ENCODE measurements at places on chromosomes 1 and 21. TPM values are rescaled to one million over a fixed set of nuclear protein-coding genes. Genes with fewer than 3 reads are reported as not detected.
A peak's percentile ranks its signal among the peaks of the same experiment; 100 is the strongest.

GRCh38 chr1:151620286-151620685 lies 8.4 kb downstream of the SNX27 start:
- ATAC-seq, result no peak

GRCh38 chr21:25094695-25095094 lies 512.6 kb downstream of the MRPL39 start:
- ATAC-seq, result no peak

DNA sequence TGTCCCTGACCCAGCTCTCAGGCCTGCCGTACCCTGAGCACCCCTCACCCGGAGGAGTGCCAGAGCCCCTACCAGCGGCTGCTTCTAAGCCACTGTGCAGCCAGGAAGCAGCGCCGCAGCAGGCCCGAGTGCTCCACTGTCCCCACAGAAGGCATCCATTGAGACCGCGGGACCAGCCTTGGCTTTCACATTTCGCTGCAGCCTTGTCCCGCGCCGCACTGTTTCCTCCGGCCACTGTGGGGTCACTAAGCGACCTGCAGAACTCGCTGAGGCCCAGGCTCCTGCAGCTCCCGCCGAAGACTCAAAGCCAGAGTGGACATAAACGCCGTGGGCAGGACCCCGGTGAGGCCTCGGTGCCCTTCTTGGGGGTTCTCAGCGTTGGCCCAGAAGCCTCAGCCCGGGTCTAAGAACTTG lies 3.0 kb downstream of the ALX3 start:
- no peak for ATAC-seq

GRCh38 chr1:231626951-231627614 lies 493 bp downstream of the DISC1 start:
- ATAC-seq, result peak; percentile 55

DNA sequence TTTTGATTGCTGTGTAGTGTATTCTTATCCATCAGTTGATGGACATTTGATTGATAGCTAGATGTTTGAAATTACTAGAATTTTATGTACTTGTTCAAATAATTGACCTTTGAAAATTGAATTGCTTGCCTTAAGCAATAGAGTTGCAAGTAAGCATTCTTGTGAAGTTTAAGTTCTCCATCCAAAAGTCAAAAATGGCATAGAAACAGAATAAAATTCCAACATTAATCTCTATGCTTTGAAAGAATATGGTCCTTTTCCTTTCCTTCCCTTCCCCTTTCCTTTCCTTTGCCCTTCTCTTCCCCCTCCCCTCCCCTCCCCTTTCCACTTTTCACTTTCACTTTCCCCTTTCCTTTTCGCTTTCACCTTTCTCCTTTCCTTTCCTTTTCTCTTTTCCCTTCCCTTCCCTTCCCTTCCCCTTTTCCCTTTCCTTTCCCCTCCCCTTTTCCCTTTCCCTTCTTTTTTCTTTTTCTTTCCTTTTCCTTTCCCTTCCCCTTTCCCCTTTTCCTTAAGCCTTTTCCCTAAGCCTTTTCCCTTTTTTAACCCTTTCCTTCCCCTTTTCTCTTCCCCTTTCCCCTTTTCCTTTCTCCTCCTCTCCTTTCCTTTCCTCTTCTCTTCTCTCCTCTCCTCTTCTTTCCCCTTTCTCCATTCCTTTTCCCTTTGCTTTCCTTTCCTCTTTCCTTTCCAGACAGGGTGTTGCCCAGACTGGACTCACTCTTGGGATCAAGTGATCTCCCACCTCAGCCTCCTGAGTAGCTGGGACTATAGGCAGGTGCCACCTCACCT lies 67.4 kb downstream of the SASS6 start:
- ATAC-seq, result no peak

DNA sequence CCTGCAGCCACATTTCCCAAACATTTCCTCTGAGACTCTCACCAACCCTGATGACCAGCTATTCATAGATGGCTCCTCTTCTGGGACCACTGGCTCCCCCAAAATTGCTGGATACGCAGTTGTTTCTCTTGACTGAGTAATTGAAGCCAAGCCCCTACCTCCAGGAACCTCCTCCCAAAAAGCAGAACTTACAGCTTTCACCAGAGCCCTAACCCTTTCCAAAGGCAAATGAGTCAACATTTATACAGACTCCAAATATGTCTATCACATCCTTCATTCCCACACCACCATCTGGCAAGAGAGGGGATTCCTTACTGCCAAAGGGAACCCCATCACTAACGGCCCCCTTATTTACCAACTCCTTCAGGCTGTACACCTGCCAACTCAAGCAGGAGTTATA lies 20.3 kb upstream of the CA6 start:
- no peak for ATAC-seq

- no peak for ATAC-seq
These were observed 17.1 kb upstream of the PRRC2C start for GRCh38 chr1:171468120-171468750.

DNA sequence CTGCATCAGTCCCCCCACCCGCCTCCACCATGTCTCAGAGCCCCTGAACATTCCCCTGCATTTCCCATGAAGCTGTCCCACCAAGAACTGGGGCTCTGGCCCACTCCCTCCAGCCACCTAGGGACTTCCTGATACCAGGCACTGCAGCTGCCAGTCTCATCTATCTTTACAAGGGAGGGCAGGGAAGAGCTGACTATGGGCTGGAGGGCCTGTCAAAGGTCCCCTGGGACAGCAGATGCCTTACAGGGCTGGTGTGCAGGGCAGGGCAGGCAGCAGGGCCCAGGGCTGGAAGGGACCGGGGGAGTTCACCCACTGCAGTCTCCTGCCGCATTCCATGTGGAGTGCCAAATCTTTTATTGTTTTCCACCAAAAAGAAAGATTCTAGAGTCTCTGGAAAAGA lies 17.6 kb downstream of the SHISA4 start:
- peak; percentile 39 for ATAC-seq

DNA sequence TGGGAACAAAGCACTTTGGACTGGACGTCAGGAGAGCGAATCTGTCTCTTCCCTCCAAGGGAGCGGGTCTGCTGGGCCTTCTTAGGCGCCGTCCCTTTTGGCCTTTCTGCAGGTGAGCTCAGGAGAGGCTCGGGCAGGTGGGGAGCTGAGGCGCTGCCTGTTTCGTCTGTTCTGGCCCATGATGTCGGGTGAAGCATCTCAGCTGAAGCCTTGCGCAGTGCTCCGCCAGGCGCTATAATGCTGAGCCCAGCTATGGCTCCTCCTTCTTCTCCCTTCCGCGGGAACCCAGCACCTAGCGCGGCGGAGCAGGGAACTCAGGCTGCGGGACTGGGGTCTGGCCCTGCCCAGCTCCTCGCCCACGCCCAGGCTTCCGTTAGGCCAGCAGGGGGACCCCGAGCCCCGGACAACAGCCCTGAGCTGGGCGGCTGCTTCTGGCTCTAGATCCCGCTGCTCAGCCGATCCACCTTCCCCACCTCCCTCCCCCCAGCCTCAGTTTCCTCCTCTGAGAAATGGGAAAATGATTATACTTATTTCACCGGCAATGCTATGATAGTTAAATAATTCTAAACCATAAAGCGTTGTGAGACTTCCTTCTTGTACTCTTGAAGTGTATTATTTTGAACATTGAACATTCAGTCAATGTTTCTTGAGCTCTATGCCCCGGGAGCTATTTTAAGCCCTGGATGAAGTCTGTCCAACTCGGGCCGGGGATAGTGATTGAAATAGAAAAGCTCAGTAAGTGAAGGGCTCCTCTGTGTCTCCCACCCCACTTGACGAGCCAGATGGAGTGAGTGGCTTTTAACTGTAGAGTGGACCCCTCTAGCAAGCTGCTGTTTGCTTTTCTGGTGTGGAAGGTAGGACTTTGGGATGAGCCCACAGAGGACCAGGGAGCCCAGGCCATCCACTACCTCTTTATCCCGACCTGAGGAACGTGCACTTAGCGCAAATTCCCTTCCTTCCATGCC lies 9.6 kb upstream of the ADORA1 start:
- ATAC-seq, result peak; percentile 99

DNA sequence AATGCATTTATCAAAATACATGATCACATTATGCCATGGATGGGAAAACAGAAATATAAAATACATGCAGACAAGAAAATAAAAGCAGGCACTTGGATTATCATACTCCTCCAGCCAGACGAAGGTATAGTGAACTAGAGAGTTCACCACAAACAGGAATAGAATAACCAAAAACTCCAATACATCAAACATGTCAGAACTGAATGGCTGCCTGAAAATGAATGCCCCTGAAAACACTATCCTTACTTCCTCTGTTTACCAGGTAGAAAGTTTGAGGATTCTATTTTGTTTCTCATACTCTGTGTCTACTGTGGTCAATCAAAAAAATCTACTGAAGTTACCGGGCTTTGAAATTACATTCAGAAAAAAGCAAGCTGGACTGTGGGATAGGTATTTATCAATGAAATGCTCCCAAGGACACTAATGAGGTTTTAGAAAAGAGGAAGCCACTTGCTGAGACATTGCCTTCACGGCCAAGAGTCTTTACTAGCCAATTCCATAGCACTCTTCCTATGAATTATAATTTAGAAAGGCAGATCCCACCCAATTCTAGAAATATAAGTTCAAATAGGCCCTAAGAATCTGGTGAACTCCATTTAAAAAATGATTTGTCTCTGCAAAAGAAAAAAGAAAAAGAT lies 197.7 kb downstream of the SMYD3 start:
- ATAC-seq, result no peak

DNA sequence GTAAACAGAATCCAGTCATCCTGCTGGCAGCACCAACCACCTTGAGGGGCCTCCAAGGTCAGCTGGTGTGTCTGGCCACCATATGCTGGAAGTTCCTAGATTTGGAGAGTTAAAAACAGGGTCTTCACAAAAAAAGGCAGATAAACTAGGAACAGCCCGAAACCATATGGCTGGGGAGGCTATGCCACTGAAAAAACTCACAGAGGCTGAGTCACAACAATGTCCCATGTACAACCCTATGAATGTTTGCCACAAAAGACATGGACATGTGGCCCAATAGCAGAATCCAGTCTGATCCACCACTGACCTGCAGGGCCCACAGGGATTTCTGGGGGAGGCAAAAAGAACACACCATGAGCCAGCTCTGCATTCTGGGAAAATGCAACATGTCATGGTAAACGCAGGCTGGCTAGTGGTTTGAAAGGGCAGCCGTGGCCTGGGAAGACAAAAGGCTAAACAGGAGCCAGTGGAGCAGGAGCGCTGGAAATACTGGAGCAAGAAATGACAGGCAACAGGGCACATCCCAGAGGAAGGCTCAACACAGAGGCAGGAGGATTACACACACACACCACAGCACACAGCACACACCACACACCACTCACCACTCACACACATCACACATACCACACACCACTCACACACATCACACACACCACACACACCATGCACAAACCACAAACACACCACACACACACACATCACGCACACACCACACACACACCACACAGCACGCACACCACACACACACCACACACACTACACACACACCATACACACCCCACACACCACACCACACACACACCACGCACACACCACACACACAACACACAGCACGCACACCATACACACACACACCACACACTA lies 55.4 kb downstream of the HSF2BP start:
- peak; percentile 88 for ATAC-seq

DNA sequence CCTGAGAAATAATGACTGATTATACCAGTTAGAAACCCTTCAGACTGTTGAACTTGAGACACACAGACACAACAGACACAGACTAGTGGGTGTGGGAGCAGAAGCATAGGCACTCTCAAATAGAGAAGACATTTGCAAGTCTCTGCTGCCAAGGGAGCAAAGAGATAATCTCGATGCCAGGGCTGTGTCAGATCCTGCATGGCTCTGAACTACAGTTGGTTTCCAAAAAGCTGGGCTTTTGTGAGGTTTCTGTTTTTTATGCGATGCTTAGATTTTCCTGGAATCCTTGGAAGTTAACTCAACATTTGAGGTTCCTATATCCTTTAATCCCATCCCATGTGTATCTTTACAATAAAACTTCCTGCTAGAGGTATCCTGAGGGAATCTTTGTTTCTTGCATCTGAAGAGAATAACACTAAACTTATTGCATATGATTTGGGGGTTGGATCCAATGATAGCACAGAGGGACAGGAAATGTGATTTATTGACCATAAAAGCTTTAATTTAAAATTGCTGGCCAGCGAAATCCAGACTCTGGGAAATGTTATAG lies 236.4 kb downstream of the SPATA17 start:
- ATAC-seq, result peak; percentile 49

DNA sequence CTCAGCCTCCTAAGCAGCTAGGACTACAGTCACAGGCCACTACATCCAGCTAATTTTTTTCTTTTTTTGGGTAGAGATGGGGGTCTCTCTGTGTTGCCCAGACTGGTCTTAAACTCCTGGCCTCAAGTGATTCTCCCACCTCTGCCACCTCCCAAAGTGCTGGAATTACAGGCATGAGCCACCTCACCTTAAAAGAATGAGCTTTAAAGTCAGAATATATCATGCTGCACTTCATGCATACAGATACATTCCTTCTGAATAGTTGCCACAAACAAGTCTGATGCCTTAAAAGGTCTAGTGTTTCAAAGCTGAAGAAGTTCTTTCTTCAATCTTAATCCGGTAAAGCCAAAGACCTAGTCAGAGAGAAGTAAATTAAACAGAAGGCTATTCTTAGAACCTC lies 23.8 kb upstream of the CPLANE2 start:
- no peak for ATAC-seq

GRCh38 chr1:107698161-107698560 lies 266.8 kb downstream of the VAV3 start:
- no peak for ATAC-seq

DNA sequence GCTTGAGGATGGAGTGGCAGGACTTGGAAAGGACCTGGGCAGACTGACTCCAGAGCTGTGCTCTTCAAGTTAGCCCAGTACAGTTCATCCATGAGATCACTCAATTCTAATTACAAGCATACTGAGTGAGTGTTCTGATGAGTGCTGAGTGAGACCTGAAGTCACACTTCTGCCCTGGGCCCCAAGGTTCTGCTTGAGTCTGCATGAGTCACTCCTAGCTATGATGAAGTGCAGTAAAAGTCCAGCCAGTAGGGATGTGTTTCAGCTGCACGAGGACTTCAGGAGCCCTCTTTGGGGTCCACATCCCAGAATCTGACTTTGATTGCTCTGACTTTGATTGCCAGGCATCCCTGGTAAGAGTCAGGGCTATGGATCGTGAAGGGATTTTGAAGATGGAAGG lies 35.8 kb downstream of the PLEKHA6 start:
- peak; percentile 91 for ATAC-seq

DNA sequence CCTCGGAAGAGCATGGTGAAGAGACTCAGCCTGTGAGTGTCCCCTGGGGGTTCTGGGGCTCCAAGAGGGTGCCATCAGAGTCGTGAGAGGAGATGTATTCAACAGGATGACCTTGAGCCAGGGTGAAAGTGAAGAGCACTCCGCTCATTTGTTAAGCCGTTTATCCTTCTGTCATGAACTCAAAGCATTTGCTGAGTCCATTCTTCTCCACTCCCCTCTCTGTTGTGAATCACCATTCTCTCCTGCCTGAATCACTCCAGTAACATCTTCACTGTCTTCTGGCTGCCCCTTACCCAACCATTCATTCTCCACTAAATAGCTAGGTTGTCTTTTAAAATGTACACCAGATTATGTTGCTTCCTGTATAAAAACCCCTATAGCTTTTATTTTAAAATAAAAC lies 102.2 kb downstream of the RGL1 start:
- no peak for ATAC-seq

C1QA gene
- not detected for total RNA-seq

AIM2 gene
- total RNA-seq, result 2.2 TPM

CHIT1 gene
- 0.58 TPM for total RNA-seq

CTBS gene
- 2.3 TPM for total RNA-seq

CYP4B1 gene
- total RNA-seq, result not detected

HCRTR1 gene
- 0.79 TPM for total RNA-seq

SGIP1 gene
- total RNA-seq, result 27.0 TPM

OPTC gene
- total RNA-seq, result not detected

SPRR4 gene
- not detected for total RNA-seq

KRTAP7-1 gene
- total RNA-seq, result 0.53 TPM

CRNN gene
- not detected for total RNA-seq

SLC16A4 gene
- total RNA-seq, result 1.4 TPM

NPR1 gene
- total RNA-seq, result 0.67 TPM
